ENCODE measurements at places on chromosomes 7 and 10.

DNA sequence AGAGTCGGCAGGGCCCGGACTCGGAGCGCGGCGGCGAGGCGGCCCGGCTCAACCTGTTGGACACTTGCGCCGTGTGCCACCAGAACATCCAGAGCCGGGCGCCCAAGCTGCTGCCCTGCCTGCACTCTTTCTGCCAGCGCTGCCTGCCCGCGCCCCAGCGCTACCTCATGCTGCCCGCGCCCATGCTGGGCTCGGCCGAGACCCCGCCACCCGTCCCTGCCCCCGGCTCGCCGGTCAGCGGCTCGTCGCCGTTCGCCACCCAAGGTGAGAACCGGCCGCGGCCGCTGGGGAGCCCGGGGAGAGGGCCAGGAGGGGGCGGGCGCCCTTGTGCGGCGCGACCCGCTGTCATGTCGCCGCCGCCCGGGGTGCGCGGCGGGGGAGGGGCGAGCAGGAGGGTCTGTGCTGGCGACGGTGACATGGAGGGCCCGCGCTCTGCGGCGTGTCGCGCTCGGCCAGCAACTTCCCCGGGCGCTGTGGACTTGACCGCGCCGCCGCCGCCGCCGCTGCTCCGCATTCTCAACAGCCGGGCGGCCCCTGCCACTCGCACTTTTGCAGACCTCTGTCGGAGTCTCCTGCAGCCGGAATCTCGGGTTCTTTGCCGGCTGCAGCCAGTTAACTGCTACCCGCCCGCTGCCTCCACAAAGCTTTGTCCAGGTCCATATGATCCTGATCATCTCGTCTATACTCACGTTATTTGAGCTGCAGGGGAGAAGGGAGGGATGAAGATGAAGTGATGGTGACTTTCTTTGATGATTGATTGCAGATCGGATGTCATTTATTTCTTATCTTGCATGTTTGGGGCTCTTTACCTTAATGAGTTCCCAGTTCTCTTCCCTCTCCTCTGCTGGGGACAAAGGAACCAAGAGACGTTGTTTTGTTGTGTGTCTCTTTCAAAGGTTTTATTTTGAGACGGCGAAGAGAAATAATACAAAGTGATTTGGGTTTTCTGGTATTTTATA lies 869 bp downstream of the TRIM24 start:
- no peak for DNase-seq

DNA sequence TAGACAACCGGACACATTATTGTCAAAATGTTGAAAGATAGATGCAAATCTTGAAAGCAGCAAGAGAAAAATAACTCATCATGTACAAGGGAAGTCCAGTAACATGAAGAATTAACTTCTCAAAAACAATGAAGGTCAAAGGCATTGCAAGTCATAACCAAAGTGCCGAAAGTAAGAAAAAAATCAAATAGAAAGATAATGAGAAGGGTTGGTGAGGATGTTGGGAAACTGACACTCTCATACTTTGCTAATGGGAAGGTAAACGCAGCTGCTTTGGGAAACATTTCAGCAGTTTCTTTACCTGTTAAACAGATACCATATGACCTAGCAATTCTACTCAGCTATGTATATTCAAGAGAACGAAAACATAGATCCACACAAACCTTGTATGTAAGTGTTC lies 303.0 kb downstream of the ARL4A start:
- no peak for DNase-seq

GRCh38 chr7:48617993-48618392 lies 306.4 kb upstream of the CDC14C start:
- no peak for DNase-seq

DNA sequence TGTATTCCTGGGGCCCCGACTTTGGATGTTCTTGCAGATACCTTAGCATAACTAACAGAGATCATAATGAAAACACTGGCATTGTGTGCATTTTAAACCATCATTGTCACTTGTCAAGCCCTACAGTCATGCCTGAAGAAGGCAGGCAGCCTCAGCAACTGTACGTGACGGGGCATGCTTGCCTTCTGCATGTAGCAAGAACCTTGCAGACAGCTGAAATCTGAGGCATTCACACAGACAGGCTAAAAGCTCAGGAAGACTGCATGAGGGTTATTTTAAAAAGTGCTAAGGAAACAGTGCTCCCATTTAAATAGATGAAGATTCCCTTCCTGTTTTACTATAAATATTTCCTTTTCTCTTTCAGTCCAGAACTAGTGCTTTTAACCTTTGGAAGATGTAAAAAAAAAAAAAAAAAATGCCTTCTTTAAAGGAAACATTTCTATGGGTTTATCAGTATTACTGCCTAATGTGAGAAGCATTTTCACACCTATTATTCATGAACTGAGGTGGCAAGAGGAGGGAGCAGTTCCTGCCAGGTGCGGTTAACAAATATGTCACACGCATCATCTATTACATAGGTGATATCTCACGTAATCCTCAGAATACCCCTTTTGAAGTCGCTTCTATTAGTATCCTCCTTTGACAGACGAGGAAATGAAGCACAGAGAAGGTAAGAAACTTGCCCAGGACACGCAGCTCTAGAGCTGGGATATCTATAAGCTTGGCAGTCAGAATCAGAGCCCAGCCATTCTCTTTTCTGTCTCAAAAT lies 88.1 kb downstream of the PRKCQ start:
- DNase-seq = no peak

DNA sequence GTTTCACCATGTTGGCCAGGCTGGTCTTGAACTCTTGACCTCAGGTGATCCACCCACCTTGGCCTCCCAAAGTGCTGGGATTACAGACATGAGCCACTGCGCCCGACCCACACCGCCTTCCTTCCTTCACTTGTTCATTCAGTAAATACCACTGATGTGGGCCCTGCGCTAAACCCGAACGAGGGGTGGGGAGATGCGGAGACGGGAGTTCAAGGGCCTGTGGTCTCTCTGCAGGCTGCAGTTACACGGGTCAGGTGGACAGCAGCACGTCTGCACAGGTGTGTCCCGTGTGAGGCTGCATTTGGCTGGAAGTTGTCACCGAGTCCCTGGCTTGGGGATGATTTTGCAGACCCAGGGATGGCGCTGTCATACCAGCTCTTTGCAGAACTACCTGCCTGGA lies 38.1 kb downstream of the COL26A1 start:
- no peak for DNase-seq

DNA sequence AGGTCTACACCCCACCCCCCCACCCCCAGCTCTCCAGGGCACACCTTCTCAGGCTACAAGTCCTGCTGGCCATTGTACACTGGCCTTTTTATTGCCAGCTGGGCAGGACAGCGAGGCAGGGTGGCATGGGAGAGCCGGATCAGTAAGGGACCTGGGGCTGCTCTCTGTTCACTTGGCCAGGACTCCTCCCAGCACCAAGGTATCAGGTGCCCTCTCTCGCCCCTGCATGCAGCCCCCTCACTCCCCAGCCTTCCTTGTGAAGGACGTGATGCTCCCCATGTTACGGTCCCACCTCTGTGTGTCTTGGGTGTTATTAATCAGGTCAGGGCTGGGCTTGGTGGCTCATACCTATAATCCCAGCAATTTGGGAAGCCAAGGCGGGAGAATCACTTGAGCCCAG lies 26.3 kb downstream of the PODXL start:
- no peak for DNase-seq

DNA sequence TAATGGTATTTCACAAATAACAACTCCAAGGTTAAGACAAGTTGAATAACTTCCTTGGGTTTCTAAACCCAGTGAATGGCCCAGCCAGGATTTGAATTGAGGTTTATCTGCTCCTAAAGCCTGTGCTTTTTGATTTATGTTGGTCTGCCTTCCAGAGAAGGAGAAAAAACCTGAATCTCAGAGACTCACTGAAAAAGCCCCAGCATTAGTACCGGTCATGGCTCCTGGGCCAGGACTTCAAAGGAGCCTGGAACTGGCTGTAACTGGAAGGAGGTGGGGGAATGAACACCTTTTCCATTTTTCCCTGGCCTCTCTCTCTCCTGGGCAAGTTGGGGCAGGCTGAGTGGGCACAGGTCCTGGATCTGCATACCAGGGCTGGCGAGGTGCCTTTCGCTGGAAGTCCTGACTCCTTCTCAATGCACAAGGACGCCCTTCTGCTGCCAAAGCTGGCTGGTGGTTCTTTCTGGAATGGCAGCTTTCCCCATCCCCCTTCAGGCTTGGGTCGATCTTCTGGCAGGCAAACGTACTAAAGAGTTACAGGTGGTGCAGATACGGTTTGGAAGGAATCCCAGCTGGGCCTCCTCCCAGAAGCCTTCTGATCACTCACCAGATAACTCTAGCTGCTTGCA lies 268.2 kb downstream of the PTEN start:
- no peak for DNase-seq

DNA sequence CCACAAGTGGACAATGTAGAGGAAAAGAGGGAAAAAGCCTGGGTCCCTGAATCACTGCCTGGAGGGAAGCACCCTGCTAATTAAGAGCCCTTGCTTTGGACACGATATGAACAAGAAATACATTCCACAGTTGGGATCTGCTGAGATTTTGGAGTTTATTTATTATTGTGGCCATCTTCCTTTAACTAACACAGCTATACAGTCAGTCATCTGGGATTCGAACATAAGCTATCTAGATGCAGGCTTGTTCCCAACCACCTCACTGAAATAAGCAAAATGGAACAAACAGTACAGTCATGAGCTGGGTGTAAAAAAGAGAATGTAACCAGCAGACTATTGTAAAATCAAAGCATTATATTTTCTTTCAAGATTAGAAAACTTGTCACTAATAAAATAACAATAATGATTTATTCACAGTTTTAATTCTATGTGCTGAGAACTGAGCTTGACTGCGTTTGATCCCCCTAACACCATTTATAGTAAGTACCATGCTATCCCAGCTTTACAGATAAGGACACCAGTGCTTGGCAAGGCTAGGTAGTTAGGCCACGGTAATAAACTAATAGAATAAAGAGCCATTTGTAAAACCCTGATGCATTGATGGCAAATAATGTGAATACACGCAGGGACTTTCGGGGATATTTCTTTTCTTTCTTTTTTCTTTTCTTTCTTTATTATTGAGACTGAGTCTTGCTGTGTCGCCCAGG lies 223.8 kb upstream of the KLF6 start:
- no peak for DNase-seq

GRCh38 chr7:67752227-67752626 lies 755.6 kb downstream of the TYW1 start:
- DNase-seq = no peak

DNA sequence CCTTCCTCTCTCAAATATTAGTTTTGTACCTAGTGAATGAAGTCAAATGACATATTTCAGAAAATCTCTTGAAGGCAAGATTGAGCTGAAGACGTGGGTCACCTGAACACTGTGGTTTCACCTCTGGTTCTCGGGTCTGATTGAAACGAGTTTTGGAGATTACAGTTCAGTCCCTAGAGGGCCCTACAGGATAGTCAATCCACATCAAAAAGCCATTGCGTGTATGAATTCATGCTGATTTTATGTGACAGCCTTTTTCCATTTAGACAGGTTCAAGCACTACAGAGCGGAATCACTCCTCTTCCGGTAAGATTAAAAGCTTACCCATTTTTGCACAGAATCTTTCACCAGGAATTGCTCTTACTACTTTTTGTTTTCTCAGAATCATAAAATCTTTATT lies 62.2 kb downstream of the VIM start:
- no peak for DNase-seq

- no peak for DNase-seq
Measured at GRCh38 chr7:29045258-29046086, 87.3 kb upstream of the TRIL start.

GRCh38 chr10:63214571-63214970 lies 81.4 kb downstream of the NRBF2 start:
- no peak for DNase-seq

- DNase-seq = no peak
Measured at GRCh38 chr7:45593877-45594276, 19.7 kb downstream of the ADCY1 start.

GRCh38 chr7:51069411-51070083 lies 247.1 kb downstream of the COBL start:
- DNase-seq = no peak

DNA sequence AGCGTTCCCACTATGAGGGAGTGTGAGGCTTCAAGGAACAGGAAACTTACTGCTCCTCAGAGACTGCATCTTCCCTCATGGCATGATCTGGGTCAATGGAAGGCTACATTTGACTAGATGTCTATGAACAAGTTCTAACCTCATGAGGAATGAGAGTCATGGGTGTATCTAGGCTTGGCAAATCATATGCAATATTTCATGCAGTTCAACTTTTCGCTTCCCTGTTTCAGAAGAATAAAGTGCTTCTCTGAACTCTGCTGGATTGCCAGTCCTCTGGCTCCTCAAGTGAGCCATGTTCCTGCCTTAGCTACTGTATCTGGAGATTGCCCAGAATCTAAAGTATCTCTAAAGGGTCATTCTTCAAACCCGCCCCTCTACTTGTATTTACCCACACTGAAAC lies 54.3 kb upstream of the SEMA3A start:
- no peak for DNase-seq

DNA sequence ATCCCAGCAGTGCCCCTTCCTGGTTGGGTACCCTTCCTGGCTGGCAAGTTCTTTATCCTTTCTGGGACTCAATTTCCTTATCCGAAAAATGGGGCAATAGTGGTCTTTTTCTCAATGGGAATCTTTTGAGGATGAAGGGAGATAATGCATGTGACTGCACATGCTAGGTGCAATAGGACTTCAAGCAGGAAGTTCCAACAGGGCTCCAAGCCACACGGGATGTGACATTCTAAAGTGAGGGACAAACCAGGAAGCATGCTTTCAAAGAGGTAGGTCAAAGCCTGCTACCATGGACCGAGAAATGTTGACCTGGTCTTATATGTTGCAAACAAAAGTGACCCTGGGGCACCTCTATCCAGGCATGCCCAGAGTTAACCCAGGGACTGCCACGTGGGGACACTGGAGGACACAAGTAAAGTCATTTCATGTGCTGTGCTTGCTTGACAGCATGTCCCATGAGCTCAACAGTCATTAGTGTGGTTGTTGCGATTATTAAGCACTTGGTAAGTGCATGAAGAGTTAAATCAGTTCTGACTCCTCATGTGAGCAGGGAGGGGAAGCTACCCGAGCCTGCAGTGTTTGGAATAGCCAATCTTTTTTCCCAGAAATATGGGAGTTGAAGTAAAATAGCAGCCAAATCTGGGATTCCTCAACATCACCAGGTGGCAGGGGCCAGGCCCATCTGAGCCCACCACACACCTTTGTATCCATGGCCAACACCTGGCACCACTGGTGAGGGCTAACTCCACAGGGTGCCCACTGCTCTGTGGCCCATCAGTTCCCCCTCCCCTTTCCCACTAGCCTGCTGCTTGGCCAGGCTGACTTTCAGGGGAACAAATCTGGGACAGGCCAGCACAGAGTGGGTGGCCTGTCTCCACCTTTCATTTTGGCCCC lies 5.7 kb downstream of the ARHGAP22 start:
- DNase-seq = no peak

- DNase-seq = no peak
Measured at GRCh38 chr7:135790371-135790977, 41.9 kb upstream of the FAM180A start.

DNA sequence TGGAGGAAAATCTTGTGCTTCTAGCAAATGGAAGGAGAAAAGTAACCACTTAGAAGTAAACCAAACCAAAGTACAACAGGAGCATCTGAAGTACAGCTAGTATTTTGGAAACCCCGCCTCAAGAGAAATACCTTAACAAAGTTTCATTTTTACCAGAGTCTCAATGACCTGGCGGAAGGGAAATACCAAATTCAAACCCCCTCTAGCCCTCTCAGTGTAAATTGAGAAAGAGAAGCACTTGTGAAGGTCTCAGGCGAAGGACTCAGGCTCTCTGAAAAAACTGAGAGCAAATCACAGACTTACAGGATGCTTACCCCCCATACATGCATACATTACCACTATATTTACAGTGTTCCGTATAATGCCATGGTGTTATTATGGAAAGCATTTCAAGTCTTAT lies 70.1 kb downstream of the ZPBP start:
- no peak for DNase-seq

- DNase-seq = no peak
Measured at GRCh38 chr10:13634207-13634606, 47.4 kb downstream of the PRPF18 start.
